ENCODE measurements at places on chromosomes 2 and 18.

DNA sequence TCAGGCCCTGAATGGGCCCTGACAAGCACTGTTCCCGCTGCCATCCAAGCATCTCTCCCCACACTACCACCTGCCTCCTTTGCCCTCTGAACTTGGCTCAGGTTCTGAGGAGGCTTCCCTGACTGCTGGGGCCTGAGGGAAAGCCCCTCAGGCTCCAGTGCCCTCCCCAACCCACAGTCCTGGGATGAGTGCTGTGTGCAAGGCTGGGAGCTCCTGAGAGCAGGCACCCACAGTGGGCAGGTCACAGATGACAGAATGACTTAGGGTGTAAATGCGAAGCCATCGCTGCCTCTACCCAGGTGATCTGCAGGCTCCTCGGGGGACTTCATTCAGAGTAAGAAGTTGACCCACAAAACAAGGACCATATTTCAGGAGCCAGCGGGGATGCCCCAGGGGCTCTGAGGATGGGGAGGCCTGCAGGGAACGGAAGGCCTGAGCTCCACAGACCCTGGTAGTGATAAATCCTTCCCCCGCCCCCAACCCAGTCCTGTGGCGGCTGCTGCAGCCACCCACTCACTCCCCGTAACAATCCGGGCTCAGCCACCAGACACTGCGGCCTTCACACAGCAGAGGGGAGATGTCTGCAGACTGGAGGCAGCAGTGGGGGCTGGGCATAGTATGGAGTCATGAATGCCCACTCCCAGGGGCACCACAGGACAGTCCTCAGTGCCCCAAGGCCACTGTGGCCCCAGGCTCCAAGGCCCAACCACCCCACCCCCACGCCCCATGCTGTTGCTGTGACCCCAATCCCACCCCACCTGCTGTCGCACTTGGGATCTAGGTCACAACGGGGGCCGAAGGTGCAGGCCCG, 8.9 kb downstream of the BIN1 start:
- no peak for DNase-seq

- DNase-seq, result no peak
These were observed 7.9 kb downstream of the IMPA2 start for GRCh38 chr18:11989174-11989573.

DNA sequence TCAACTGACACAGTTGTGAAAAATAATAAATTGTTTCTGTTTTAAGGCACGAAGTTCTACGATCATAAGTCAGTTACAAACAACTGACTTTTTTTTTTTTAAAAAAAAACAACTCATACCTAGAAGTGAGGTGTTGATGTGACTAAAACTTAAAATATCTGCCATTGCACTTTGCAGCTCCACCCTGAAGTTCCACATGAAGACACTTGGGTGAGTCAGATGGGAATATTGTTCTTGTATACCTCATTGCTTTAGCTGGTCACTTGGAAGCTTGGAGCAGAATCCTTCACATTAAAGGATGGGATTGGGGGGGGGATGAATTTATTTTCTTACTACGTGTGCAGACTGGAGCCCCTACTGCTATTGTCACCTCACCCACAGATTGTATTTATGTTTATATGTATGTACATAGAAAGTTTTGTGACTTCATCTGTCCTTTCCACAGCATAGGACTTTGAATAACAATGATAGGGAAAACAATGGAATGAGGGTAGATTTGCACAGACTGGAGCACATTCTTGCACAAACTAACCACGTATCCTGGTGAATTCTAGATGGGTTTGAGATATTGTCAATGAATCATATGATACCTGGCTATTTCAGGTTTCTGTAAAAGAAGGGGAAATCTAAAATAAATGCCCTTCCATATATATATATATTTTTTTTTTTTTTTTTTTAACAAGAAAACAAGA, 57.9 kb upstream of the ARHGAP15 start:
- DNase-seq, result no peak

GRCh38 chr18:38884050-38884449, 1318.5 kb upstream of the CELF4 start:
- no peak for DNase-seq

GRCh38 chr2:86069091-86069685, 36.5 kb downstream of the POLR1A start:
- DNase-seq, result no peak

- peak; percentile 75 for DNase-seq
These were observed 2.0 kb downstream of the BCL11A start for GRCh38 chr2:60551240-60552077.

DNA sequence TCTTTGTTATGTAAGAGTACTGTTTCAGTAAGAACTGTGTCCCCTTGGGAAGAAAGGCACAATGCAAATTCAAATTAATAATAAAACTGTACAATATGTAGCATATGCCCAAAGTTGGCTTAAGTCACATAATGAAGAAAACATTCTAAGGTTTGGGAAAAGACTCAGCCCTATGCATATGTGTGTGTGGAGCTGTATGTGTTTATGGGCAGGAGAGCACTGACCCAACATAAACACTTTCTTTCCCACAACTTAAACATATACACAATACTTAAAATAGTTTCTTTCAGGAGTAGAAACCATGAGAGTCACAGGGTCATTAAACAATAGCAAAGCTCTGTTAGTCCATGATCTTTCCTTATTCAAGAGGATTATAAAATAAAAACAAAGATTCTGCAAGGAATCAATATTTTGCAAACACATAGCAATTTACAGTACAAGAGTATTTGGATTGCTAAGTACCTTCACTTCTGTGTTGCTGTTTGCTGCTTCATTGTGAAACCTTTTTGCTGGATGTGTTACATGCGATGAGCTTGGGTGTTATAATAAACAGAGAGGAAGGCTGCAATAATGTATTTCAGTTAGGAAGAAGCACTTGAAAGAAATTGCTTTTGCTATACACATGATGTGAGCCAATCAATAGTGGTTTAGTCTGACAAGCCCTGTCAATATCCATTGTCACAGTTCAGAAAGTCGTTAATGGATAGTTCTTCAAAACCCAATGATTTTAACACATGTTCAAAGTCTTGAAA, 347.3 kb downstream of the ARHGAP15 start:
- peak; percentile 17 for DNase-seq

DNA sequence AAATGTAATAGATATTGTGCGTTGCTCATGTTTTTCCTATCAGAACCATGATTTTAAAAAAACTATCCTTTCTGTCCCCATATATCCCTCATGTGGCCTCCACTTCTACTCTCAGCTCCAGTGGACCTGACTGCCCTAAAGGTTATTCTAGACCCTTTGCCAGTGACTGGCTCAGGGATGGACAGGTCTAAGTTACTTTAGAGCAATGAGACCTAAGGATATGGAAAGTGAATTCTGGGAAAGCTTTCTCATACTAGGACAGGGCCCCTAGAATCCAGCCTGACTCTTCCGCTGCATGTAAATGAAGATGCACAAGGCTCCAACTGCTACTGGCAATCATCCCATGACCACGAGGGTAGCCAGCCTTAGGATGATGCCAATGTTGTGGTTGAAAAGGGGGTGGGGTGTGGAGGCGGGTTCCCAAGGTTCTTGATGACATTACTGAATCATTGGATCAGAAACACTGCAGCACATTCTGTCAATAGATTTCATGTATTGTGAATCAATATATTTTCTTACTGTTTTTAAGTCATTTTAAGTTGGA, 21.3 kb downstream of the C2orf69 start:
- DNase-seq, result no peak

GRCh38 chr2:230706053-230706521, 6.6 kb upstream of the CAB39 start:
- no peak for DNase-seq

GRCh38 chr18:12844391-12844790, 39.6 kb downstream of the PTPN2 start:
- no peak for DNase-seq

- DNase-seq, result no peak
These were observed 1590.0 kb upstream of the LRRTM1 start for GRCh38 chr2:81894451-81894990.

DNA sequence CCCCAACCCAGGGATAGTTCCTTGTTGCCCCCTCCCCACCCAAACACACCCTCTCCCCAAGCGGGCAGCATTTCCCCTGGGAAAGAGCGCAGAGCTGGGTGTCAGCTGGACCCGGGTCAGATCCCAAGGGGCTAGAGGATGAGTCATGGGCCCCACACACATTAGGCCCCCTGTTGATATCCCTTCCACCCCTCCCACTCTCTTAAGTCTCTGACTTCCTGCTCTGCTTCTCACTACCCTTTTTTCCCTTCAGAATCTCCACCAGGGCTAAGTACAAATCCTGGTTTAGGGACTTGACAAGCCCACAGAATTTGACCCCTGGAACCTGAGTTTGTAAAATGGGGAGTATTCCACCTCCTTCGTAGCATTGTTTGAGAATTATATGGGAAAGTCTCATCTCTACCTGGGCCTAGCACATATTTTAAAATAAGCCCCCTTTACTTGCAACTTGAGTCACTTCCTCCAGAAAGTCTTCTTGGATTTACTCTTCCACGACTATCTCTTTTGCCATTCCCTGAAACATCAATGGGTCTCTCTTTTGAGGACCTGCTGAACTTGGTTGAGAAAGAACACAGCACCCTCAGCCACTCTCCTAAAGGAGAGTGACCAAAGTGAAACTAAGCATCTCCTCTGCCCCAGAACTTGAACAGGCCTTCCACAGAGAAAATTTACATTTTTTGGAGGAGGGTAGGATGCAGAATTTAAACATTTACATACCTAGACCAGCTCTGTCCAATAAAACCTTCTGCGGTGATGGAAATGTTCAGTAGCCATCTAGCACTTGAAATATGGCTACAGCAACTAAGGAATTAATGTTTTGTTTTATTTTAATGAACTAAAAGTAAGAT, 4.7 kb downstream of the RTKN start:
- no peak for DNase-seq

DNA sequence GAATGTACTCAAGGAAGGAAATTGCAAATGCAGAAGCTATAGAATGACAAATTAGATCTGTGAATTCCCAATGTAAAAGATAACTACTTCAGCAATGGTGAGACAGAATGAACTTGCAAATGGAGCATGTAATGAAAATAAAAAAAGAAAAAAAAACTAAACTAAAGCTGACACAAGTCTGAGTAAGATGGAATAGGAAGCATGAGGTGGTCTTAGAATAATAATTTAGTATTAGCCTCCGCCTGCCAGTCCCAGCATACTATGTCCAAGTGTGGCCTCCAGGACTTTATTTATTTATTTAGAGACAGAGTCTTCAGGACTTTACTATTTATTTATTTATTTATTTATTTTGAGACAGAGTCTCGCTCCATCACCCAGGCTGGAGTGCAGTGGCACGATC, 37.4 kb upstream of the SLC39A10 start:
- no peak for DNase-seq

DNA sequence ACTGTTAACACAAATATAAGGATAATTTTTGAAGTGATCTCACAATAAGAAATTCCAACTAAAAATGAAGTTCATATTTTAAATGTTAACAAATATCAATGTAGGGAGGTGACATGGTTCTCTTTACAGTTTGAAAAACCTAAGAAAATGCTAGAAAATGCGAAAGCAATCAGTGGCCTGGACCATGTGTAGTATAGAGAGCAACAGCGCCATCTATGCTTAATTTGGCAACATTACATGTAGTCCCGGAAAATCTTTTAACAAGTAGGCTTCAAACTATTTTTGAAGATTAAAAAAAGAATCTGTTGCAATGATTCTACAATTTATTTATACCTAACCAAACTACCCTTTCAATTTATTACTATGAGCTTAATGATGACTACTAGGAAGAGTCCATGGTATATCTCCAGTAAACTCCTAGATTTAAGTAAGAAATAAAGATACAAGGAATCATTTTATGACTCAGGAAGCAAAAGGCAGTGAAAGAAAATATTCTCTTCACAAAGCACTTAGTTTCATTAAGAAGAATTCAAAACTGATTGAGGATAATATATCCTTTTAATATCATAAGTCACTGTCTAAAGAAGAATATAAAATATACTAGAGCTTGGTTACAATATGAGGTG, 33.3 kb downstream of the NDUFA10 start:
- DNase-seq, result peak; percentile 88

DNA sequence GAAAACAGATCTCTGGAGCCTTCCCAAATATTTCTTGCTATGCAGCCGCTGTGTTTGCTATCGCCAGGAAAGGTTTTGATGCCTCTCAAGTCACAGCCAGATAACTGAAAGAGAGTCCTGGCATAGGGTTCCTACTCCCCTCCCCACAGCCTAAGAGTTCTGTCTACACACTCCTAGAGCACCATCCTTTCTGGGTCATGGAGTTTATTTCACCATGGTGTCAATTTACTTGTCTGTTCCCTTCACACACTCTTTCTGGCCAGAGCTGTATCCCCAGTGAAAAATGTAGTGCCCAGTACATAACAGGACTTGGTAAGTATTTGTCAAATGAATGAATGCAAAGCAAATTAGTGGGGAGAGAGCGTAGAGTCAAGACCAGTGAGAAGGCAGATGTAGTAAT, 185.3 kb downstream of the HAUS1 start:
- no peak for DNase-seq

- no peak for DNase-seq
These were observed 176.1 kb upstream of the DLGAP1 start for GRCh38 chr18:4631239-4631638.

DNA sequence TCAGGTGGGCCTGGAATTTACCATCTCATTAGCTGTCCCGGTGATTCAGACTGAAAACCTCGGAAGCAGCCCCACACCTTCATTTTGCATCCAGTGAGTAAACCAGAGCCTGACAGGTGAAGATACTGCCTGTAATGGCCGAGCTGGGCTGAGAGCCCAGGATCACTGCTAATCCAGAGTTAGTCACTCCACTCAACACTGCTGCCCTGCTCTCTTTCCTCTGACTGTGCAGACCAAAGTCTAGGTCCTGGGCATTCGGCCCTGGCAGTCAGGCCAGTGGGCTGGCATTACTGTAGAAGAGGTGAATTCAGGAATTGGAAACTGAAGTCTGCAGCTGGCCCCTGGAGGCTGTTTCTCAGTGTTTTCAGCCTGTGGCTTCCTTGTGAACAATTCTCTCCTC, 44.3 kb downstream of the TMEM17 start:
- DNase-seq, result peak; percentile 50

GRCh38 chr2:227509824-227510619, 38.1 kb downstream of the AGFG1 start:
- DNase-seq, result peak; percentile 34

DNA sequence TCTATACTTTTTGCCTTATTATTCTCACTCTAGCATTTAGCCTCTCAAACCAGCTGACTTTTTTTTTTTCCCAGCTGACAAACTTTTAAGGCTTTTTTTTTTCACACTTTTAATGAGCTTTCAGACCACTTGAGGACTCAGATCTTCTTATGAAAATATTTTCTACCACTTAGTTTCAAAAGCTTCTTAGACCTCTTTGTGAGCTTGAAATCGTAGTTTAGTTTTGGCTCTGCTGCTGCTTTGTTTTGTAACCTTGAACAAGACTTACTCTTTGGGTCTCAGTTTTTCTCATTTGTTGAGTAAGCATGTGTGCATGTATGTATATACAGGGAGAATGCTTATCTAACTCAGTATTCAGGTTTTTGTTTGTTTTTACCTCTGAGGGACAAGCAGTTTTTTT, 3.5 kb downstream of the NBEAL1 start:
- peak; percentile 52 for DNase-seq

DNA sequence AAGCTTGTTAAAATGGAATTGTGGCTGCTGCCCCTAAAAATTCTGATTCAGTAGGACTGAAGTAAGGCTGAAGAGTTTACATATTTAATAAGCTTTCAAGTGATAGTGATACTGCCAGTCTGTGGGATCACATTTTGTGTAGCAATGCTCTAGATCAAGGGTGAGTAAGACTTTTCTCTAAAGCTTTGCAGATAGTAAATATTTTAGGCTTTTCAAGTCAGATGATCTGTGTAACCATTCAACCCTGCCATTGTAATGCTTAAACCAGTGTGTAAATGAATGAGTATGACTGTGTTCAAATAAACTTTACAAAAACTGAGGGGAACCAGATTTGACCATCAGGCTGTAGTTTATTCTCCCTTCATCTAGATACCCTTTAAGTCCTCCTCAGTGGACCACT, 92.7 kb downstream of the PIK3C3 start:
- DNase-seq, result peak; percentile 41

Measured in adipocyte (in vitro differentiated cells).